ENCODE measurements at places on chromosomes 6 and 20. TPM values are rescaled to one million over a fixed set of nuclear protein-coding genes. Genes with fewer than 3 reads are reported as not detected.

GRCh38 chr6:54618572-54618971, 228.0 kb upstream of the FAM83B start:
- H3K27me3 ChIP-seq: no peaks in the 10 kb centered on the region
- no peaks in the 10 kb centered on the region for H3K4me1 ChIP-seq
- H3K4me3 ChIP-seq: no peak overlapping the region
- no peaks in the 10 kb centered on the region for H3K36me3 ChIP-seq
- DNase-seq: no peak

DNA sequence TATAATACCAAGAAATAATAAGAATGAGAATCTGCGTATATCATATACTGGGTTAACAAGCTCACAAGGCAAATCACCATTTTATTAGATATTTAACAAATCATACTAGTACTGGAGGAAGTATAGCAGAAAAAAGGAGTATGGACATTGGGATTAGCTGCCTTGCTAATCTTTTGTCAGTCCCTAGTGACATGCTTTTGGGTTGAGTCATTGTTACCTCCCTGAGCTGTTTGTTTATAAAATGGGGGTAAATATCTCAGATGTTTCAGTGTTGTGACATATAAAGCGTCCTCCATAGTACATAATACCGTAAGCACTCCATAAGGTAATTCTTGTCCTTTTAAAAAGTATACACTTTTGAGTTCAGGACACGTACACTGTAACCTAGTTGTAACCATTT, 107.0 kb downstream of the ESR1 start:
- H3K27ac ChIP-seq: no peak overlapping the region
- H3K4me1 ChIP-seq: no peaks in the 10 kb centered on the region

DNA sequence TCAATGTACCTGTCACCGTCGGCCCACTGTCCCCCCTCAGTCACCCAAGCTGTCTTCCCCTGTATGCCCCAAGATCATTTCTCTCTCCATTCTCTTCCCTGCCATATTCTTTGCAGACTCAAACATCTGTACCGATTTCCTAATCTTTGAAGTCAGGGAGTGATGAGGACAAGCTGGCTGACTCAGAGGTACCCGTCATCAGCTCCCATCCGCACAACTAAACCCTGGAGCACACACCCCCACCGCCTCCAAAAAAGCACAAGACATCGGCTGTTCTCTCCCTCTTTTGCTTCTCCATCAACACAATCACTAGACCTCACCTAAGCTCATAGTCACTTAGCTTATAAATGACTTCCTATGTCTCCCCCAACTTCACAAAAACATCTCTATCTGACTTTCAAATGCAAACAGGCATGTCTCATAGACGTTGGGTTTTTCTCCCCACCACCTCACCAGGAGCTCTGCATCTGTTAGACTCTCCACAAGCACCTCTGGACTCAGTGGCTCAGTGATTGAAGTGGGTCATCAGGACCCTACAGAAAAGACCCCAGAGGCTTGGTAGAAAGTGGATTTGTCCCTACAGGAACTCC, 11.5 kb upstream of the NFATC2 start:
- H3K36me3 ChIP-seq: no peaks in the 10 kb centered on the region
- H3K27me3 ChIP-seq: no peaks in the 10 kb centered on the region
- DNase-seq: no peak
- H3K4me3 ChIP-seq: no peak overlapping the region
- no peak overlapping the region for H3K27ac ChIP-seq
- no peaks in the 10 kb centered on the region for H3K4me1 ChIP-seq

DNA sequence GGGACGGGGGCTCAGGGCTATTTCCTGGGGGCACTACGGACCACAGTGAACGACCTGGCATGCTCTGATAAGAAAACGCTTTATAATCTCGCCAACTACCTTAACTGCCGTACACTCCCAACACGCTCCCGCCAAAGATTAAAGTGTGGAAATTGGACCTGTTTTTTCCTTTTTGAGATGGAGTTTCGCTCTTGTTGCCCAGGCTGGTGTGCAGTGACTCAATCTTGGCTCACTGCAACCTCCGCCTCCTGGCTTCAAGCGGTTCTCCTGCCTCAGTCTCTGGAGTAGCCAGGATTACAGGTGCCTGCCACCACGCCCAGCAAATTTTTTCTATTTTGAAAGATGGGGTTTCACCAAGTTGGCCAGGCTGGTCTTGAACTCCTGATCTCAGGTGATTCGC, 346 bp upstream of the SLC44A4 start:
- H3K4me1 ChIP-seq: no peaks in the 10 kb centered on the region
- DNase-seq: no peak
- peak overlapping the region; percentile 66 for H3K4me3 ChIP-seq
- peak overlapping the region; percentile 91 for H3K27ac ChIP-seq
- peaks cover 67% of the 10 kb centered on the region for H3K36me3 ChIP-seq

- H3K4me3 ChIP-seq: peak overlapping the region; percentile 94
- H3K36me3 ChIP-seq: no peaks in the 10 kb centered on the region
- peak overlapping the region; percentile 71 for H3K27ac ChIP-seq
These were observed 815 bp downstream of the UTRN start for GRCh38 chr6:144285798-144286502.

- H3K4me1 ChIP-seq: no peaks in the 10 kb centered on the region
- no peaks in the 10 kb centered on the region for H3K27me3 ChIP-seq
- no peak for DNase-seq
- H3K27ac ChIP-seq: peak overlapping the region; percentile 46
- no peak overlapping the region for H3K4me3 ChIP-seq
These were observed 21.7 kb upstream of the BNIP5 start for GRCh38 chr6:36358226-36358915.

DNA sequence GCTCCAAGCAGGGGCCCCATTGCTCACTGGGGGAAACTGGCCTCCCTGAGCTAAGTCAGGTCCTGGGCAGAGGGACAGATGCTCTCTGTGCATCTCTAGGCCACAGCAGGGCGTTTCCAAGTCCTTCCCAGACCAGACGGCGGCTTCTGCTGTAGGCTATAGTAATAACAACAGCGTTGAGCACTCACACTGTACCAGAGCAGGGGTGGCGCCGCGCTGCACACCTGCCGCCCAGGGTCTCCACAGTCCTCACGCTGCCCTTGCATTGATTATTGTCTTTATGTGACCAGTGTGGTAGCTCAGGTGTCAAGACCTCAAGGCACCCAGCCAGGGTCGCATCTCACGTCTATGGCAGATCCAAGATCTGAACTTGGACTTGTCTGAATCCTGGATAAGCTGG, 14.9 kb upstream of the CCN5 start:
- no peaks in the 10 kb centered on the region for H3K27me3 ChIP-seq
- no peak overlapping the region for H3K4me3 ChIP-seq
- no peak overlapping the region for H3K27ac ChIP-seq
- no peak for DNase-seq
- peaks cover 9% of the 10 kb centered on the region for H3K4me1 ChIP-seq

DNA sequence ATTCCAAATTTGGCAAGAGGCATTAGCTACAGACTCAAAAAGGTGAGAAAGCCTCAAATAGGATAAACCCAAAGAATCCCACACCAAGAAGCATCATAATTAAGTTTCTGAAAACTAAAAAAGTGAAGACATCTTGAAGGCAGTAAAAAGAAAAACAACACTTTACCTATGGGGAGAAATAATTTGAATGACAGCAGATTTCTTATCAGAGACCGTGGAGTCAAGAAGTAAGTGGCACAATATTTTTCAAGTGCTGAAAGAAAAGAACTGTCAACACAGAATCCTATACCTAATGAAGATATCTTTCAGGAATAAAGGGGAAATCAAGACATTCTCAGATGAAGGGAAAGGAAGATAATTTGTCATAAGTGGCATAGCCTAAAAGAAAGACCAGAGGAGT, 193.3 kb upstream of the CHD6 start:
- H3K27ac ChIP-seq: no peak overlapping the region
- DNase-seq: no peak
- no peak overlapping the region for H3K4me3 ChIP-seq
- no peaks in the 10 kb centered on the region for H3K36me3 ChIP-seq
- H3K4me1 ChIP-seq: no peaks in the 10 kb centered on the region

DNA sequence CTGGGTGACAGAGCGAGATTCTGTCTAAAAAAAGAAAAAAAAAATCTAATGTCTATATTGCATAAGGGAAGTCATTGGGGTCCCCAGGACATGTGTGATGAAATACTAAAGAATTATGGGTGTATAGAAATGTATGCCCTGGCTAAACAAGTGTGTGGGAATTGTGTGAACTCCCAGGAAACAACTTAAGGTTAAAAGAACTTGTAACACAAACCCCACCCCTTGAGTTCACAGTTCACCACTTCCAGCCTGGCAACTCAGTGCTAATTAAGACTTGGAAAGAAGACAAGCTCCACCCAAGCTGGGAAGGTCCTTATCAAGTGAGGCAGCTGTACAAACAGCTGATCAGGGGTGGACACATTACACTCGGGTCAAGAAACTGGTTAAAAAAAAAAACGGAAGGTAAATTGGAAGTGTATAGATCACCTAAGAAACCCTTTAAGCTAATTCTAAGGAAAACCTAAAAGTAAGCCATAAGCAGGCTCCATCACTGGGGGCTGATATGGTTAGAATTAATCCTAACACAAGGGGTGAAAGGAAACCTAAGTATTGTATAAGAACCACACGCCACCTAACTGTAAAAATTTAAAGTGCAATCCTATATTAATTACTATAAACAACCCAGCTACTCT, 25.2 kb downstream of the HLA-A start:
- peaks cover 4% of the 10 kb centered on the region for H3K4me1 ChIP-seq
- no peak overlapping the region for H3K4me3 ChIP-seq
- no peaks in the 10 kb centered on the region for H3K36me3 ChIP-seq
- no peaks in the 10 kb centered on the region for H3K27me3 ChIP-seq

DNA sequence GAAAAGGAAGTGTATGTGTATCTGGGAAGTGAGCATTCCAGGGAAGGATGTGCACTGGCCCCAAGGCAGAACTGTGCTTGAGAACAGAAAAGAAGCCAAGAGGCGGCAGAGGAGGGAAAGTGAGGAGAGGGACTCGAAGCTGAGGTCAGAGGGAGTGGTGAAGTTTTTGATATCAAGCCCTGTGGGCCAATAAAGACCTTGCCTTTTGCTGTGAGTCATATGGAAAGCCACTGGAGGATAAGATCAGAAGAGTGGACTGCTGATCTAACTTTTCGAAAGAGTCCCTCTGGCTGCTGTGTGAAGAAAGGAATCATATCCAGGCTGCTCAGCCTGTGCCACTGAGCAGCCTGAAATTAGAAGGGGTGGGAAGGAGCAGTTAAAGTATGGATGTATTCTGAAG, 99.4 kb downstream of the EYA4 start:
- H3K27ac ChIP-seq: no peak overlapping the region
- no peak overlapping the region for H3K4me3 ChIP-seq
- no peaks in the 10 kb centered on the region for H3K36me3 ChIP-seq

- H3K36me3 ChIP-seq: no peaks in the 10 kb centered on the region
- H3K4me3 ChIP-seq: no peak overlapping the region
- DNase-seq: no peak
- no peaks in the 10 kb centered on the region for H3K4me1 ChIP-seq
- no peaks in the 10 kb centered on the region for H3K27me3 ChIP-seq
These were observed 136.7 kb downstream of the MMUT start for GRCh38 chr6:49326347-49326746.

- H3K27ac ChIP-seq: no peak overlapping the region
- H3K36me3 ChIP-seq: no peaks in the 10 kb centered on the region
- no peaks in the 10 kb centered on the region for H3K27me3 ChIP-seq
- no peak overlapping the region for H3K4me3 ChIP-seq
These were observed 92.2 kb downstream of the CEP57L1 start for GRCh38 chr6:109187399-109188114.

GRCh38 chr6:105831311-105832097, 254.6 kb upstream of the PRDM1 start:
- H3K4me3 ChIP-seq: no peak overlapping the region
- no peaks in the 10 kb centered on the region for H3K36me3 ChIP-seq
- H3K4me1 ChIP-seq: no peaks in the 10 kb centered on the region
- no peak overlapping the region for H3K27ac ChIP-seq
- DNase-seq: no peak

DNA sequence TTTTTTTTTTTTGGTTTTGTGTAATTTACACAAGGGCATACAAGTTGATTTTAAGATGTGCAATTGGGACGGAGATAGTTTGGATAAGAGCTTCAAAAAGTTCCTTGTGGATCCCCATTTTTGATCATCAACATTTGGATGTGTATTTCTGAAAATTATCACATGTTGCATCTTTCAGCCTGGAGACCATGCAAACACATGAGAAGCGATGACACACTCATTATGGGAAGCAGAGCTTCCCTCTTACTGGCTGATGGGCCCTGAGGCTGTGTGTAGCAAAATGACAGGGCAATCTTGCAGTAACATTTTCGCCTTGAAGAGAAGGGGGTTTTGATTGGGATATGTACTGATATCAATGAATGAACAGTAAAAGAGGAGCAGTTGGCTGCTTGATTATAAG, 22.0 kb upstream of the RIPK1 start:
- no peaks in the 10 kb centered on the region for H3K36me3 ChIP-seq
- DNase-seq: no peak

DNA sequence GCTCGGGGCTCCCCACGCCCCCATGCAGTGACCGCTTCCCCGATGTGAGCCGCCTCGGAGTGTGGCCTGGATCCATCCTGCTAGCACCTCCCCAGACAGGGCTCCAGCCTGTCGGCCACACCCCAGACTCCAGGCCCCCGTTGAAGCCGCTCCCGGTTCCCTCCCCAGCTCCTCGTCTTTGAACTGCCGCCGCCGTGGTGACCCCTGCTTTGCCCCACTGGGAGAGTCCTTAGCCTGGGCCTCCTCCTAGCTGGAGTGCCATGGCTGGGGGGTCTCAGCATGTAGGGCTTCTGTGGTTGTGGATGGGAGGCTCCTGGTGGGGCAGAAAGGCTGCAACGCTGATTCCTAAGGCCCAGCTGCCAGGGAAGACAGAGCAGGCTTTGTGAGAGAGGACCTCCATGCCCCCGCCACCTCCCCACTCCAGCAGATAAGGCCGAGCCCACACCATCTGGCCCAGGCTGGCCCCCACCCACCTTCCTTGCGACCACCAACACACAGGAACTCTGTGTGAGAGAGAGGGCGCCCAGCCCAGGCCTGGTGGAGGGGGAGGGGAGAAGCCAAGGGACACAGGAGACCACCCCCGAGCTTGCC, 11.4 kb downstream of the FOXS1 start:
- H3K27me3 ChIP-seq: no peaks in the 10 kb centered on the region
- H3K4me3 ChIP-seq: no peak overlapping the region
- H3K27ac ChIP-seq: no peak overlapping the region
- no peak for DNase-seq
- no peaks in the 10 kb centered on the region for H3K4me1 ChIP-seq

DNA sequence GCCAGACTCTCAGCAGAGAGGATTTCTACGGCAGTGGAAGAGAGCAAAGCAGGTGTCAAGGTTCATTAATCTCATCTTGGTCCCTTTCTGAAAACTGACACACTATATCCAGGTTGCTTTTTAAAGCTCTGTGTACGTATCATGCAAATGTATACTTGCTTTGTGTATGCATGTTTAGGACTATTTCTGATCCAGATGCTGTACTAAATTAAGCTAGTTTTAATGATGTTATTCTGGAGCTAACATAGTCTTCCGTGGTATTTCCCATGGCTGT, 59.2 kb upstream of the SNX9 start:
- H3K4me3 ChIP-seq: peak overlapping the region; percentile 15
- DNase-seq: no peak
- peak overlapping the region; percentile 96 for H3K27ac ChIP-seq
- peaks cover 39% of the 10 kb centered on the region for H3K4me1 ChIP-seq

The NKX2-4 gene
- total RNA-seq: not detected

DNA sequence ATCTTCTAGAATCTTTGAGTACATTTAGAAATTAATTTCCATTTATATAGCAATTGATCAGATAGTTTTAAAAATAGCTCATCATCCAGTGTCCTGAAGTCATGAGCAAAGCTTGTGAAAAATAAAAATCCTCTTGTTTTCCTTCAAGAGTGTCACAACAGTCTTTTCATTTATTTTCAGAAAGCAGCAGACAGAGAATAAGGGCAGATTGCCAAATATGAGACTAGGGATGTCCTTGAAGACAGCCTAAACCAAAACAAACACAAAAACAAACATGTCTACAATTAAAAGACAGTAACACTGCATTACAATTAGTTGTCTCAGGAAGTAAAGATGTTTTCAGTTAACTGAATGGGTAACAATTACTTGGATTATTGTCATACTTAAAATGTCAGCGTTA, 682.8 kb downstream of the TFAP2A start:
- no peaks in the 10 kb centered on the region for H3K27me3 ChIP-seq
- no peak overlapping the region for H3K4me3 ChIP-seq

Measured in Peyer's patch (tissue), 4 donors.